Activated CD8-positive, alpha-beta memory T cell treated with anti-CD3 and anti-CD28 coated beads, Interleukin-2, amount 10 ng/mL, durations not matched to agents 7 days and 5 days (primary cell): ENCODE measurements at places on chromosomes 7 and 10. TPM values are rescaled to one million over a fixed set of nuclear protein-coding genes. Genes with fewer than 3 reads are reported as not detected.

GRCh38 chr10:1581189-1581588 is 156.1 kb downstream of the ADARB2 start:
- no peak for DNase-seq

Gene TMEM139
- total RNA-seq = 0.41 TPM

DNA sequence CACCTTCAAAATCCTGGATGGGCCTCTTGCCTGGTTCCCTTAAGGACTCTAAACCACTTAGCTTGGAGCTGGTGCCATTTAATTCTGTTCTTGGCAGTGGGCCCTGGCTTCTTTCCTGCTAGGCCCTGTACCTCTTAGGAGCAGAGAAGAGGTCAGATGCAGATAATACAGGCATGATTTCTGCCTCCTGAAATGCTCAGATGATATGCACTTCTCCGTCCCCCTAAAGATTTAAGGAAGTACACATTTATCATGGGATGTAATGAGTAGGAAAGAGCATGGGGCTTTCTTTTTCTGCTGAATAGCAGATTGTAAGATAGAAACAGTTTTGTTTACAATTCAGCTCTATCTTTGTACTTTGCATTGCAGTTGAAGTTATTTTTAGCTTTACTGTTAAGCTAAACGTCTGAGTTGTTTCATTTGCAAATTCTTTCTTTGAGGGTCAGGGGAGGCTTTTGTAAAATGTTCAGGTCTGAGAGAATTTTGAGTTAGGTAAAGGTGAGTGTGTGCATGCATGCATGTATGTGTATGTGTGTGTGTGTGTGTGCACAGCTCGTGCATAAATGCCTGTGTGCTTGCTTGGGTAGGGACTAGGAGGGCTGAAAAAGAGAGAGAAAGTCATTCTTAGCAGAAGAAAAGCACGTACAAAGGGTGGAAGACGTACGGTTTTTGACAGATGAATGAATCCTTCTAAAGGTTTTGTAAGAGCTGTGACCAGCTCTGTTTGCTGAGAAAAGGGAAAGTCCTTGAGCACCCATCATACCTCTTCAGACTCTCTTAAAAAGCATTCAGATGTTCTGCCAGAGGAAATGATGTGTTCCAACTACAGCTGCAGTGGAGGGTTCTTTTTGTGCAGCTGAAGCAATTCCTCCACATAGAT is 364.2 kb downstream of the AUTS2 start:
- DNase-seq = no peak

DNA sequence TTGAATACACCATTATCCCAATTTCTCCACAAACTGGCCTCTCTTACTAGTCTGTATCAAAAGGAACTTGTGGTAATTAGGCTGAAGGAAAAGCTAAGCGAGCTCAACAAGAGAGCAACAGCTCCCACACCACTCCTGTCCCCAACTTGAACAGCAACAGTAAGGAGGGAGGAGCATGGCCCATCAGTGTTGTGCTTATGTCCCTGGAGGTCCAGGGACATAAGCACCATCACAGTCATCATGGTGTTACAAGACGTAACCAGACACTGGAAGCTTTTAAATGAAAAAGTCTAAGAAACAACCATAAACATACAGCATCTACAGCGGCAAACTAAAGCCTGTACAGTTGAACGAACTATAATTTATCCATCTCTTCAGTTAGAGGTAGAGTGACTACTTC is 989 bp downstream of the ERLIN1 start:
- no peak for DNase-seq

DNA sequence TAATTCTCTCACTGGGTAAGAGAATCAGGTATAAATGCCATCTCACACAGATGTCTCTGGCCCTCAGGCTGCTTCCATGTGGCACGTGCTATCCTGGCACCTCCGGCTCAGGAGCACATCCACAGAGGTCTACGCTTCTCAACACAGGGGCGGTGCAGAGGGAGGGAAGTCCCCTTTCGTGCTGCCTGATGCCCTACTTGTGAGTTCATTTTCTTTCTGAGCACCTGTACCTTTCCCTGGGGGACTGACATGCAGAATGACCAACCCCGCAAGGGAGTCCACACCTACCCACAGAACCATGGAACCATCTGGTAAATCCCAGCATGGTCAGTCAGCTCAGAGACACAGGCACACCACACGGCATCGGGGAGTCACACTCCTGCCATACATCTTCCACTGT is 99.0 kb upstream of the SAMD8 start:
- no peak for DNase-seq

Gene PRSS37
- total RNA-seq = not detected

- no peak for DNase-seq
Measured at GRCh38 chr10:110109511-110109910, 97.9 kb upstream of the MXI1 start.

DNA sequence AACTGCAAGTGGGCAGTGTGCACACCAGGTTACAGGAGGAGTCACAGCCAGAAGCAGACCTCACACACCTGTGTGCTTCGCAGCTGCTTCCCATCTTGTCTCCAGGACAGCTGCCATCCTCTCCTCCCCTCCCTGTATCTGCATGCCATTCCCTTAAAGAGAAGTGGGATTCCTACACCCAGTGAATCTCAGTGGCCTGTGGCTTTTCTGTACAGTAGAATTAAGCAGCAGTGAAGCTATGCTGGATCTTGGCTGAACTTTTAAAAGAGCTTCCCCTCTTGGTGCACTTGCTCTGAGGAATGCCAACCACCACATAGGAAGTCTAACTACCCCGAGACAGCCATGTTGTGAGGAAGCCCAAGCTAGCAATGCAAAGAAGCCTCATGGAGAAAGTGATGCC is 236.5 kb upstream of the ZMIZ1 start:
- DNase-seq = no peak

Gene TMEM178B
- 0.18 TPM for total RNA-seq

- no peak for DNase-seq
Measured at GRCh38 chr7:125670926-125671572, 741.4 kb upstream of the POT1 start.

- DNase-seq = no peak
Measured at GRCh38 chr10:116704926-116705325, 37.4 kb downstream of the HSPA12A start.

Gene PLEKHS1
- total RNA-seq = 0.07 TPM

Gene NEUROD6
- not detected for total RNA-seq

DNA sequence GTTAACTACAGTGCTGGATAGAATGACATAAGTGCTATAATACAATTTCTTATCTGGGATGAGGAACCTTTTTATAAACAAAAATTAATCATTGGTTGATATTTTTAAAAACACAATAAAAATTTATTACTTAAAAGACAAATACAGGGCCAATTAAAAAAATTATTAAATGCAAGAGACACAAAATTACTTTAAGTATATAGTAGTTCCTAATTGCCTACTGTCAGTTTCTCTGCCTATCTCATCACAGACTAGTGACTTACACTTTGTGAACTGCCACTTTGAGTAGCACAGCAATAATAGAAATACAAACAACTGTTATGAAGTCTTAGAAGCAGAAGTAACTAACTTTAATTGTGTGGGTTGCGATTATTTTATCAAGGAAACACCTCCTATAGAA is 8.4 kb downstream of the TES start:
- DNase-seq = no peak

Gene MACROH2A2
- total RNA-seq = 6.3 TPM

DNA sequence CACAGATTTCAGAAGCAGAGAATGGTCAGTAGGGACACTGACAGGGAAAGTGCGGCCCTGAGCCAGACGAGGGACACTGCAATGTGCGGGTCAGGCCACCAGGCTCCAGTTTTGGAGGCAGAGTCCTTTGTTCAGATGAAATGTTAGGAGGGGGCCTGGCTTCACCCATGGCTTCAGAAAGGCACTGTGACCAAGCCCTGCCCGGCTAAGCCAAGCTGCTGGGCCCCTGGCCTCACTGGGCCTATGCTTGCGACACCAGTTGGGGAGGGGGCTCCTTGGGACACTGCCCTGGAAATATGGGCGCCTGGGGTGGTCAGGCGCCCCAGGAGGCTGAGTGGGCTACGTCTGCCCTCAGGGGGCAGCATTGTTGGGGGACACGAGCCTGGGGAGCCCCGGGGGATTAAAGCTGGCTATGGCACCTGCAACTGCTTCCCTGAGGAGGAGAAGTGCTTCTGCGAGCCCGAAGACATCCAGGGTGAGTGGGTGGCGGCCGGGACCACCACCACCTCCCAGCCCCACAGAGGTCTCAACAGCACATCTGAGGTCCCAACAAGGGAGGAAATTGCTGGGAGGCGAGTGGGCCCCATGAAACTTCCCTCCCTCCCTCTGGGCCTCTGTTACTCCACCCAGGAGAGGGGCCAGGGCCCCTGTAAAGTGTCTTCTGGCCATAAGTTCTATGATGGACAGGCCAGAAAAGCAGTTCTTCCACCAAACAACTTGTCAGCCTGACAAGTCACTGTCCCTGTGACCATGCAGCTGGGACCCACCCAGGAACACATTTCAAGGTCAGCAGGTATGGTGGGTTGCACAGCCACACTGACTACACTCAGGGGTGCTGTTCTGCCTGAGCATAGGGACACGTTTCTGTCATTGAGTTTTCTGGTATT is 24.8 kb upstream of the CSGALNACT2 start:
- no peak for DNase-seq

Gene KCND2
- not detected for total RNA-seq

Gene AQP1
- total RNA-seq = not detected

- DNase-seq = no peak
Measured at GRCh38 chr10:124152139-124153022, 59.0 kb upstream of the CHST15 start.

DNA sequence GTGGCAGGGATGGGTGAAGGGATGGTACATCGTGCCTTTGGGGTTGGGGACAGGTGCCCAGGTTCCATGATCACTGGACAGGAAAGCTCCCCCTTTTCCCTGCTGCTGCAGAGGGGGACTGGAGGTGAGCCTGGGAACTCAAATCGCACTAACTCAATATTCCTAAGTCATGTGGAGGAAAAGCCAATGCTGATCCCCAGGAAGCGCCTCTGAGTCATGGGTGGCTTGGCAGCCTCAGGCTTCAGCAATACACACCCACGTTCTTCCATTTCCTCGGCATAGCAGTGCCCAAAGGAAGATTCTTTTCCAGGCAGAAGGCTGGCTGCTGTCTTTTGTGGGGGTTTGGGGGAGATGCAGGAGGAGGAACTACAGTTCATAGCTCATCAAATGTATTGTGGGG is 165.8 kb downstream of the CCDC3 start:
- no peak for DNase-seq

GRCh38 chr7:151087245-151088018 is 1.2 kb downstream of the AGAP3 start:
- DNase-seq = no peak

Gene GOLGA7B
- 4.3 TPM for total RNA-seq

Gene OR13A1
- total RNA-seq = not detected

DNA sequence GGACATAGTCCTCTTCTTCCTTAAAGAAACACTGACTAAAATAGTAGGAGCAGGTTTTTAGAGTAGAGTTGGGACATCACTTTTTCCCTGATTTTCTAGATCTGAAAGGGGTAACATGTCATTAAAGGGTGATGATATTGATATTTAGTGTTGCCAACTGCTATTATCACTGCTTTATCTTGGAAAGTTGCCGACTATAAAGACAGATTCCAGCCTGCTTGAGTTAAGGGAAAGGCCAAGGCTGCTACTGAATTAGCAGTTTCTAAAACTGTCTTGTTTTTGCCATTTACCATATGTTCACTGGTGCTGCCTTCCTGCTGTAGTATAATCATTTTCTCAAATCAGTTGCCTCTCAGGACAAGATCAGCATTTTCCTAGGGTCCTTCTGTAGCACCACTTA is 29.7 kb downstream of the AP3M1 start:
- DNase-seq = no peak

- no peak for DNase-seq
Measured at GRCh38 chr7:32390210-32390609, 100.0 kb downstream of the LSM5 start.

DNA sequence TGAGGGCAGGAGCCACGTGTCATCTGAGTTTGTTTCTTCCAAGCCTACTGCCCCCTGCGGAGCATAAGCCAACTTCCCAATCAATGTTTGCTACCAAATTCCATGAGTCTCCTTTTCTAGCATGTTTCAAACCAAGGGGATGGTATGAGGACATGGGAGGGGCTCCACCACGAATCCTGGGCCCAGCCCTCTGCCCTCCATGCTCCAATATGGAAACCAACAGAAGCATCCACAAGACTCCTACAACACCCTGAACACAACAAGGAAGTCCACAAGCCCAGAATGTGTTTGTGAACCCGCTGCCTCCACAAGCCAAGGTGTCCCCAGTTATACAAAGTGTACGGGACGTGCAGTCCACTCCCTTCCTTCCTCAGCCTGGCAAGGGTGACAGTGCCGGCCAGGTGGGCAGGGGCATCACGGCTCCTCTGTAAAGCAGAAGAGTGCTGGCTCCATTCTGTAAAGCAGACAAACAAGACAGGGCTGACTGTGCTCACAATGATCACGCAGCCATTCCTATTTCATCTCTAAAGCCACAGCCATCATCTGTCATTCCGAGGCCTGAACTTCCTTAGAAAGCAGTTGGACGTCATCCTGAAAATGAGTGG is 466.1 kb downstream of the PTPRN2 start:
- DNase-seq = no peak

GRCh38 chr7:70298780-70299471 is 700.7 kb downstream of the AUTS2 start:
- no peak for DNase-seq

GRCh38 chr7:155410431-155410830 is 47.5 kb upstream of the EN2 start:
- no peak for DNase-seq

Gene ICA1
- total RNA-seq = 2.7 TPM

DNA sequence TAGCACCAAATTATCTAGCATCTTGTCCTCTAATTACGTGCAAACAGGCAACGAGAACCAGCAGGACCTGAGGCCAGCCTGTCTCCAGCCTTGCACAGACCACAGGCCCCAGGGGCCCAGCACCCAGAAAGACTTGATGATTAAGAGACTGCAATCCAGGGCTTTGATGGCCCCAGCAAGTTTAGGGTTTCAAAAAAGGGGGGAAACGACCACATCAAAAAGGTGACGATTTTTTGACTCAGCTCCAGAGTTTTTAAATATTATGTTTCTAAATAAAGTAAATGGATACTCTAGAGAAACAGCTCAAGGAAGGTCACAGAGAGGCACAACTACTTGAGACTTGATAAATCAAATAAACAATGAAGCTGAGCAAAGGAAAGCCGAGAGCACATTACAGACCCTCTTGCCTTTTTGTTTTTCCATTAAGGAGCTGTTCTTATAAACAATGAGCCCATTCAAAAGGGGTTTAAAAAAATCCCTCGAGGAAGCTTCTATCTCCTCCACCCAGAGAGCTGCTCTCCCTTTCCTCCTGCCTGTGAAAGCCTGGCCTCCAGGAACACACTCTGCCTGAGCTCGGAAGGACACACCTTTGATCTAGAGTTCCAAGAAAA is 44.1 kb downstream of the GLI3 start:
- no peak for DNase-seq

Gene ITGA8
- not detected for total RNA-seq
